WTC11 (cell line): ENCODE measurements at places on chromosomes 11 and 22.

- DNase-seq, result no peak
Measured at GRCh38 chr11:10503777-10504480, 37.1 kb downstream of the RNF141 start.

DNA sequence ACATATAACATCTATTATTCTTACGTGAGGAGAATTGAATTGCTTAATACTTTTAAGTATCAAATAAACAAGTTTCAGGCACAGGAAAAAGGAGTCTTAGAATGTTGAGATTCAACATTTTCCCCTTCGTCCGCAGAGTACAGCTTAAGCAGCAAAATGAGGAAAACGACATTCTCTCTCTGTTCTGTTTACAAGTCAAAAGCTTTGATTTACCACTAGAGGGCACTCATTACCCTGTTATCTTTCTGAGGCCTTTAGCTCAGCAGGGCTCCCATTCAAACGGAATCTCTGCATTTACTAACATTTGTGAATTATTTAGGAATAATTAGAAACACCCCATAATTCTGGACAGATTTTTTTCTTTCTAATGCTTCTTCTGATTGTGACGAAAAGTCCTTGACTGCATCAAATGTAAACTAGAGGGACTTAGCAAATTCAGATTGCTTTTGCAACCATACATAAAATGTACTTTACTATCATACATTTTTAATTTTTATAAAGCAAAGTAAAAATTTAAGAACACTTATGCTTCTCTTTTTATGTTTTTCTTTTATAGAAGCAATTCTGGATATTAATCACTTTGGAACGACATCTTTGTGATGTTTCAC lies 75.0 kb downstream of the JRKL start:
- no peak for DNase-seq

- no peak for DNase-seq
Measured at GRCh38 chr11:121460941-121461514, 8.3 kb upstream of the SORL1-AS1 start.

DNA sequence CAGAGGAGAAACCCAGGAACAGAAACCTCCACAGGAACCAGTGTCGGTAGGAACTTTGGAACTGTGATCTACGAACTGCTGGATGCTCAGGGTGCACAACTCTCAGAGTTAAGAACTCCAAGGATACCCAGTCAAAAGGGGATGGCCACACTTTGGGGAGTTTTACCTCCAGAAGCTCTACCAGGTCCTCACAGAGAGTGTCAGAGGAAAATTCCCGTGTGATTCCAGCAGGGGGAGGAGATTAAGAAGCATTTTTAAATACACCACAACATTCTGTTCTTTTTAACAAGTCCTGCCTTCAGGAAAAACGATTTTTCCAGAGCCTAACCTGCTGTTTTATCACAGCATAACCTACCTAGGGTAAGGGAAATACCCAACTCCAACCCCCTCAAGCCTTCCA lies 104.0 kb downstream of the SOX6 start:
- DNase-seq, result no peak

DNA sequence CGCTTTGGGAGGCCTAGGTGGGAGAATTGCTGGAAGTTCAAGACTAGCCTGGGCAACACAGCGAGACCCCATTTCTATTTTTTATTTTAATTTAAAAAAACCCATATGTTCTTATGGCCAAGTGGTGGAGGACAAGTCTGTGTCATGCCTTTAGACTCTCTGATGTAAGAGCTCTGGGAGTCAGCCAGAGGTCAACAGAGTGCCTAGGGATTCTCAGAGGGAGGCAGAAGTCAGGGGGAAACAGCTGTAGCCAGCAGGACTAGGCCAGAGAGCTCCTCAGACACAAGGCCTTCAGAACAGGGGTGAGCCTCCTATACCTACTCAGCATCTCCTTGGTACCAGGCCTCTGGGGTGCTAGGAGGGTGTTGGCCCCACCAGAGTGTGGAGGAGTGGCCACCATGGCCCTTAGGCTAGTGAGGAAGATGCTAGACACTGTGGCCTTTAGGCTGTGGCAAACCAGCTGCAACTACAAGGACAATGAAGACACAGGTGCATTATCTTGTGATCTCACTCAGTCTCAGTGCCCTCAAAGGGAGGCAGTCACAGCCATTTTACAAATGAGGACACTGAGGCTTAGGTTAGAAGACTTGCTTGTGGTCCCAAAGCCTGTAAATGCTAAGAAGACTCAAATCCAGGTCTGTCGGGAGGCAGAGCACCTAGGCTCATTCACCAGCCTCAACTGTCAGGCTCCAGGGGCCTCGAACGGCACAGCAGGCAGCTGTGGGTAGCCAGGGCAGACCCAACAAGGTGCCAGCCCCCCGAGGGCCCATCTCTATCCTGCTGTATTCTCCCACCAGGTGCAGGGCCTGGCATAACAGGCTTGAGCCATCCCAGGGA lies 5.0 kb downstream of the ZP1 start:
- DNase-seq, result no peak

- DNase-seq, result no peak
Measured at GRCh38 chr11:90884181-90884580, 661.3 kb upstream of the CHORDC1 start.

GRCh38 chr11:122108192-122108799 lies 7.7 kb downstream of the BLID start:
- peak; percentile 58 for DNase-seq

DNA sequence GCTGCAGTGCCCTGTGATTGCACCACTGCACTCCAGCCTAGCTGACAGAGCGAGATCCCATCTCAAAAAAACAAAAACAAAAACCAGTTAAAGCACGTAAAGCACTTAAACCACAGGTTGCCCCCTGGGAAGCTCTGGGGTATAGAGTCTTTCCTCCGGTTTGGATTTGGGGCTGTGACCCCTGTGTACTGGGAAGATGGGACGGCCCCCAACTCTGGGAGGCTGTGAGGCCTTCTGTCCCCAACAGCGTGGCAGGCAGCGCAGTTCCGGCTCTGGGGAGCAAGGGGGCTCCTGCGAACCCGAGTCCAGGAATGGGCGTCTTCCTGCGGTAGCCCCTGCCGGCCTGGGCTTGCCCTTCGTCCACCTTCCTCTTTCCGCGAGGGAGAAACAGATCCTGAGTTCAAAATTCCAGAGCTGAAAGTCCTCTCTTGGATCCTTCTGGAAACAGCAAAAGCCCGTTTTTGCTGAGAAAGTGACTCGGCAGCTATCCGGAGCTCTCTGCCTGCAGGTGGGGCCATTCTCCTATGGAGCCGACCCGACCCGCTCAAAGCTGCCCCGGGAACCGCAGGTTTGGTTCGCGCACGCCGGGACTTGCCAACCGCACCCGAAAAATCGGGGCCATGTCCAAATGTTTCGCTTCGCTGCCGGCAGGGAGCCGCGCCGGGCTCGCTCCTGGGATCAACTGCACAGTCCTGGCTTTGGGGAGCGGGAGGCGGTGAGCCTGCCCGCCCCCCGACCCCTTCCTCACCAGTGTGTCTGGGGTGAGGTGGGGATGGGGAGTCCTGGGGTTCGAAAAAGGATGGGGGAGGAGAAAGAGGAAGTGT lies 36.3 kb upstream of the POLA2 start:
- DNase-seq, result peak; percentile 73

DNA sequence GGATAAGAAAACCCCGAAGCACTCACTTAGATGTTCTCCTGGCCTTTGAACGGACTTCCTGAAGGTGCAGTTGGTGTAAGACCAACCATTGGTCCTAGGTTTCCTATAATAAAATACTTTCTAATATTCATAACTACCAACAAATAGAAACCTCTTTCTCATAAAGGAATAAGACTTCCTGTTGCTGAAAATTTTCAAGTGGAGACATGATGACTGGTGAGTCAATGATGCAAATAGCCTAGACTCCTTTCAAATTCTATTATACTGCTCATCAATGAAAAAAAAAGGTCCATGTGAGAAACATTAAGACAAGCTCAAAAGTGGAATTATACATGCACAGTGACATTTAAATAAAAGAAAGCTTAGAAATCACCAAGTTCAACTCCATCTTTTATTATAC lies 862.8 kb downstream of the FAM181B start:
- DNase-seq, result no peak

DNA sequence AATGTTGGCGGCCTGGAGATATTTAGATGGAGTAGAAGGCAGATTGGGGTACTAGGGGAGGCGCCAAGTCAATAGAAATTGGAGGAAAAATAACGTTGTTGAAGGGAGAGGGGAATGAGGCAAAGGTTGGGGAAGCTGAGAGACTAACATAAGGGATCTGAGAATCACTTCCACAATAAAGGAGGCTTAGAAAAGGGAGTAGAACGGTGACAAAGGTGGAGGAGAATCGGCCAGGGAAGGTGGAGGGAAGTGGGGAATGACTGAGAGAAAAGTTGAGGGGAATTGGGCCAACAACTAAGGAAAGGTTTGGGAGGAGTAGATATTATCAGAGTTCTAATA lies 510 bp downstream of the PPME1 start:
- no peak for DNase-seq

GRCh38 chr22:30488121-30488520 lies 16.3 kb upstream of the SEC14L3 start:
- DNase-seq, result no peak

DNA sequence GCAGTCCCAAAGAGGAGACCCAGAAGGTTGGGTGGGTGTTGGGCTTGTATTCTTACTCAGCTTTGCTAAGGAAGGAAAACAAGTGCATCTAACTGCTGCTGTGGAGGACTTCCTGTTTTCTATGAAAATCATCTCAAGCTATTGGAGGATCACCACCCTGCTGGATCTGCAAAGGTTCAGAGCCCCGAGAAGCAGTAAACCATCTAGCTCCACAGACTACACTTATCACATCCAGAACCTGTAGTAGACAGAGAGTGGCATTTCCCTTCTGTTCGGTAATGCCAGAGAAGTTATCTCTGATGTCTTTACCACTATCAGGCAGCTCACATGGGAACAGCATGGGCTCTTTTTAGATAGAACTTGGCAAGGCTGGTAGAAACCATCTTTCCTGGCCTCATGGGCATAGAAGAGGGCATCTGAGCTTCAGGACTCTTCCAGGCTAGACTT lies 21.7 kb downstream of the KCNJ1 start:
- no peak for DNase-seq

GRCh38 chr11:103622296-103622695 lies 414.1 kb upstream of the DDI1 start:
- DNase-seq, result no peak

DNA sequence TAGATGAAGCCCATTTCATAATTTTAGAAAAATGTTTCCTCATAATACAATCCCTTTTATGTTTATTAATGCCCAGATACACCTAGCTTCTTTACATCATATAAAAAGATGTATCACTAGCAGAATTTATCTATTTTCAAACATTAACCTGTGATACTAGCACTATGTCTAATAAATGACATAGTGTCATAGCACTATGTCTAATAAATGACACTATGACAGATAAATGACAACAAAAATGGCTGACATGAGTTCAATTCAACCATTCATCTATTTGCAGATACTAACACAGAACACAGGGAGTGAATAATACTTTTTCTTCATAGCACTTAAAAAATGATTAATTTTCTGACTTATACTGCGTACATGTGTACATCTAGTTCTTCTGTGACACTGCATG lies 19.4 kb upstream of the KDM4E start:
- no peak for DNase-seq

DNA sequence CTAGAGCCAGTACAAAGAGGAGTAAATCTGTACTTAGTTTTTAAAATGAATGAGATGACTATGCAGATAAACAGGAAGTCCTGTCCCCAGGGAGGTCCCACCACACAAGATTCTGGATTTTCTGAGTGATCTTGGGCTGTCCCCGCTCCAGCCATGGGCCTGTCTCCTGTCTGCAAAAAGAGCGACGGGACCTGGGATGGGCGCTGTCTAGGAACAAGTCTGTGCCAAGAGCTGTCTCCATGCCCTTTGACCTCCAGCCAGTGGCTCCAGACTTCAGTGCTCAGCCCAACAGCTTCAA lies 6.0 kb downstream of the CSNK1E start:
- no peak for DNase-seq

DNA sequence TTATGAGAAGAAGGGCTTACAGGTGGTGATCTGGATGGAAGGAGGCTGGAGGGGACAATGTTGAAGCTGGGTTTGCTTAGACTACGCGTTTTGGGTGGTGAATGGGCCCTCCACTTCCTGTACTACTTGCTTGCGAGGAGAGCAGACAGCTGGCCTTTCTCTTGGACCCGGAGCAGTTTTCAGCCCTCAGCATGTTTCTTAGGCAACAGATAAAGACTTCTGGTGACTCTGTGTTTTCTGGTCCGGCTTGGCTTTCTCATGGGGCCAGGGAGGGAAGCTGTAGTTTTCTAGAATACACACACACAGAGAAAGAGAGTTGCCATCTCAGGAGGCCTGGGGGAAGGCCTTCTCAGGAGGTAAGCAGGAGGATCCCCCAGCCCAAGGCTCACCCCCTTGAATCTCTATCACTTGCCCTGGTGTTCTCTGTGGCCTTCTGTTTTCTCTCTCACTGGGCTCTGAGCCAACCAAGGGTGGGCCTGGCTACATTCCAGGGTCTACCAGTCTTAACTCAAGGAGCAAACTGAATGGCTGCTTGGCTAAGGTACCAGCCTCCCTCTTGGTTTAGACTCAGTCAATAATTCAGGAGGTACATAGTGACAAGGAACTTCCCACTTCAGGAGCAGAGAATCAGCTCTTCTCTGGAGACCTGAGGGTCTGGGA lies 2.4 kb downstream of the CCS start:
- no peak for DNase-seq

DNA sequence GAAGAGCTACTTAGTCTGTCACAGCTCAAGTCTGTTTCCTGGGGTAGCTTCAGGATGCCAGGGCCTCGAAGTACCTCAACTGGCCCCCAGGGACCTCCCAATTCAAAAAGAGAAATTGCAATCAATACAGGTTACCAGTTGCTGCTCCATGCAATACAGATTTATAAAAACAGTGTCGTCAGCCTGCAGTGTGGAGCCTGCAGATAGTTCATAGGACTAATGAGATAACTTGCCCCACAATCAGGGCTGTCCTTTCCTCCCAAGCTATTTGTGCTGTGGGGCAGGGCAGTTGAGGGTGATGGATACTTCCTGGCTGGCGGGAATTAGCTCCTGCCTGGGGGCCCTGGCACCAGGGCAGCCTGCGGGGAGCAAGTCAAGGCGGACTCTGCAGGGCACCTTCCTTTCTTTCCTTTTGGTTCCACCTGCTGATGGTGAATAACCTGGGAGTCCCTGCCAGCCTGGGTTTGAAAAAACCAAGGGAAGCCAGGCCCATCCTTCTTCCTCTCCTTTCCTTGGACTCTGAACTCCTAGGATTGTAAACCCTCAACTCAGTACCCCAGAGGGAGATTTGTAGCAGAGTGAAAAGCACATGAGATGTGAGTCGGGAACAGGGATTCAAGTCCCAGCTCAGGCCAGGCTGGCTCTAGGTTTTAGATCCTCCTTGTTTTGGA lies 216.6 kb downstream of the CEP164 start:
- DNase-seq, result no peak

GRCh38 chr11:30433831-30434230 lies 110.9 kb downstream of the ARL14EP start:
- DNase-seq, result no peak

- no peak for DNase-seq
Measured at GRCh38 chr11:15586741-15587473, 472.2 kb downstream of the INSC start.

- DNase-seq, result no peak
Measured at GRCh38 chr11:71459767-71460320, 6.8 kb downstream of the NADSYN1 start.

- DNase-seq, result peak; percentile 12
Measured at GRCh38 chr22:21457023-21457787, 10.0 kb upstream of the TMEM191C start.
